ENCODE measurements at places on chromosomes 1 and 21.
A peak's percentile ranks its signal among the peaks of the same experiment; 100 is the strongest.

- no peak for DNase-seq
These were observed 7.4 kb downstream of the NR5A2 start for GRCh38 chr1:200034761-200035396.

- DNase-seq: no peak
These were observed 70.3 kb downstream of the MORN1 start for GRCh38 chr1:2320760-2321667.

- no peak for DNase-seq
These were observed 663 bp downstream of the ACOT7 start for GRCh38 chr1:6392809-6393399.

- no peak for DNase-seq
These were observed 106.9 kb upstream of the F3 start for GRCh38 chr1:94648225-94649007.

- DNase-seq: no peak
These were observed 16.3 kb upstream of the COL6A1 start for GRCh38 chr21:45965084-45965809.

DNA sequence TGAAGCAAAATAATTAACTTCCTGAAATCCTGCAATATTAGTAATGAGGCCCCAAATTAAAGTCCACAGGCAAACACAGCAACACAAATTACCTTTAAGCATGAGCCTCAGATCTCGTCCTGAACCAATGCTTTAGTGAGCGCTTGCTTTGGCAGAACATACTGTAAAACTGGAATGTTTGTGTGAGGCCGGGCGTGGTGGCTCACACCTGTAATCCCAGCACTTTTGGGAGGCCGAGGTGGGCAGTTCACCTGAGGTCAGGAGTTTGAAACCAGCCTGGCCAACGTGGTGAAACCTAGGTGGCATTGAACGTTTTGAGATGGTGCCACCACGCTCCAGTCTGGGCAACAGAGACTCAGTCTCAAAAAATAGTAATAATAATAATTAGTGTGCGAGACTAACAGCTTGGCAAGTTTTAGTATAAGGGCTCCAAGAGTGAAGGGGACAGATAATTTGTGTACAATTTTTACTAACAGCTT is 17.8 kb downstream of the SFPQ start:
- DNase-seq: no peak

DNA sequence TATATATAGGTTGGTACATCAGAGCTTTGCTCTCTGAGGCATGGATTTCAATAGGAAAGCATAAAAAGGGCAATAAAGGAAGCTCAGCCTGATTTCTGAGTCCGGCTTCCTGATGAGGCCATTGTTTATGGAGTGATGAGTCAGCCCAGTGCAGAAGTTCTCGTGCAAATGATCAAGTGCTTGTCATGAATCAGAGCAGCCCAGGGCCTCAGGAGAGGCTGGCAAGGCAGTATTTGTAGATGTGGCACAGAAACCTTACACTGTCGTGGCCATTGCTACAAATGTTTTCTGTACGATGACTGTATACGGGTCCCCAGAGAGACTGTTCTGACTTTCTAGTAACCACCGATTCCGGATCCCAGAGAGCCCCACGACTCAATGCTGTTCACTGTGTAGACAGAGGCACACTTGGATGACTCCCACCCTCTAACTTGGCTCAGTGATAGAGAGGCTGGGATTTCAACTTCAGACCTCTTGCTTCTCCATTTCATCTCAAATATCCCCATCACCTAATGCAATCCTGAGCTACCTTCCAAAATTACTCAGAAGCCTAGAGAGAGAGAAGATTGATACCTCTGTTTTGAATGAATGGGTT is 26.8 kb downstream of the UMODL1 start:
- DNase-seq: no peak

DNA sequence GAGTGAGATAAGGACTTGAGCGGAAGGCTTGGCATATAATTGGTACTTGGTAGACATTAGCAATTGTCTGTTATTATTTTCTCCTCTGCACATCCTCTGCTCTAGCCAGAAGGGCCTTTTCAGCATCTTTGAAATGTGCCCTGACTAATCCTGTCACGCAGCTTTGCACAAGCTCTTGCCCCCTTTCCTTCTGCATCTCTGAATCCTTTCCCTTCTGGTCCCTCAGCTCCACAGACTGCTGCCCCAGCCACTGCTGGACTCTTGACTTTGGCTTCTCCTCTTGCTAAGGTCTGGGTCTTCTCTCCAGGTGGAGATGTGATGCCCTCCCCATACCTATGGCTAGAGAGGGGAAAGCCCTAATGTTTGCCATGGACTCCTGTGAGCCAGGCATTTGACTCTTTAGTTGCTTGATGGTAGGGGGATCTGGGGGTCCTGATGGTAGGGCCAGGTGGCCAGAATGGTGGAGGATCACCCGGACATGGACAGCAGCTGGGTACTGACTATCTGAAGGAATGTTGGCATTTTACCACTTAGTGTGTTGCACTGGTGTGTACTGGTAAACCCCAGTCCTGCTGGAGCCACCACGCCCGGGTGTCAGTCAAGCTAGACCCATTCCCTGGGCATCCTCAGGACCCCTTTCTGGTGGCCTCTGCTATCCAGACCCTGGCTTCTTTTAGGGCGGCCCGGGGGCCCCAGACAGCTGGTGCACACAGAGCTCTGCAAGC is 4.4 kb downstream of the HPCA start:
- DNase-seq: no peak

DNA sequence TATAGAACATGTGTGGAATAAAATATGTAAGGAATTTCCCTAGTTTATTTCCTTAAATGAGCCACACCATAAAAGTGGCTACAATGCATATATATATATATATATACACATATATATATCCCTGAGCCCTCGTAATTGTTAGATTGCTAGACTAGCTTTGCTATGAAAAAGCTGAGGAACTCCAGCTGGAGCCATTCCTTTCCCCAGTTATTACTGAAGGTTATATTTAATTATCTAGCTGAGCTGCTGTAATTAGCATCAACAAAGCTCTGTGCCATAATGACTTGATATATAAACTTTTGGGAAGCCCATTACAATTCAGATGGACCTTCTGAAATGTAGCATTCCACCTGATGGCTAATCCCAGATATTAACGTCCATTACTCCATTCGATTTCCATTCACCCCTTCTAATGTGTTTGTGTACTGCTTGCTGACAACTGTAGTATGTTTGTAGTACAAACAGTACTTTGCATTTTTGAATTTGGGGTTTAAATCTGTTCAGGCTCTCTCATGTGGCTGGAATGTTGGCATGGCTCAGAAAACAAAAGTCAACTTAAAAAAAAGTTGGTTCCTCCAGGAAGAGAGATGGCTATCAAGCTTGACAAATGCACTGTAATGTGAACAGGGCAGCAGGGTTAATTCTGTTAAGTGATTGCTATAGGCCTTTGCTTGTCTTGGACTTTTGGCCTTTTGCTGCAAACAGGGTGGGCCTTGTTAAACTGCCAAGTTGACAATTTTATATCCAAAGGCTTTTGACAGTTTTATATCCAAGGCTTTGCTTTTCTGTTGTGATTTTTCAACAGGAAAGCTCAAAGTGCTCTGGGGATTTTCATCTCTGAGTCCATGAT is 170.0 kb downstream of the LTN1 start:
- peak; percentile 90 for DNase-seq

Measured in right lung (tissue), 10 donors.